ENCODE measurements at places on chromosomes 3 and 15.

- DNase-seq, result no peak
Observed at GRCh38 chr15:29465816-29466215, 196.2 kb upstream of the NSMCE3 start.

DNA sequence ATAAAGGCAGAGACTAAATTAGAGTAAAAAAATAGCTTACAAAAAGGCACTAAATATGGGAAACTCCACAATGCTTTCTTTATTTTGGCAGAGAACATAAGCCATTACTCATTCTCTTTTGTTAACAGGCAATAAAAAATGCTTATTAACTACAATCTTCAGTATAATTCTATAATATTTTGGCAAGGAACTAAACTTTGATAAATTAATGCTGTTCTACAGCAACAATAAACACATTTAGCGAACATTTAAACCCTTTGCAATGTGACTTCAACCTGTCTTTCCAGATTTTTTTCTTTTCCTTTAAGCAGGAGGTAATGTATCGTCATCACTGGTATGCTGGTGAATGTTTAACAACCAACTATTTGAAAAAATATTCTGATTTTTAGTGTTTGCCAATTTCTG is 42.2 kb upstream of the POU1F1 start:
- no peak for DNase-seq

- DNase-seq, result no peak
Observed at GRCh38 chr3:24450160-24450907, 44.3 kb downstream of the THRB start.

GRCh38 chr3:133477487-133477886 is 77.6 kb downstream of the BFSP2 start:
- DNase-seq, result no peak

DNA sequence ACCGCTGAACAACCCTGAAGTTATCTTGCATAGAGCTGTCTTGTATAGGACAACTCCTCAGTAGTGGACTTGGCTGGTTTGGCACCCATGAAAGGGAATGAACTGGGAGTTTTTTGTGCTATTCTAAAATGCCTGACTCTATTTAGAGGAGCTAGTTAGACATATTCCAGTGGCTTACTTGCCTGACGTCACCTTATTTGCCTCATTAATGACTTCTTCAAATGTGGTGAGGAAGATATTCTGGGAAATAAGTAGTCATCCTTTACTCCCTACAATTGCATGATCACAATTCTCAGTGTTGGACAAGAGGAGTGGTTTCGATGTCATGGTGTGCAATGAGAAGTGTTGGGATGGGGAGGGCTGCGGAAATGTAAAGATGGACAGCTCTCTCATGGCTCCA is 509.2 kb upstream of the MDFIC2 start:
- no peak for DNase-seq

- DNase-seq, result no peak
Observed at GRCh38 chr3:195227871-195228270, 43.1 kb downstream of the XXYLT1 start.

- peak; percentile 69 for DNase-seq
Observed at GRCh38 chr15:40282147-40282868, 556 bp downstream of the ANKRD63 start.

DNA sequence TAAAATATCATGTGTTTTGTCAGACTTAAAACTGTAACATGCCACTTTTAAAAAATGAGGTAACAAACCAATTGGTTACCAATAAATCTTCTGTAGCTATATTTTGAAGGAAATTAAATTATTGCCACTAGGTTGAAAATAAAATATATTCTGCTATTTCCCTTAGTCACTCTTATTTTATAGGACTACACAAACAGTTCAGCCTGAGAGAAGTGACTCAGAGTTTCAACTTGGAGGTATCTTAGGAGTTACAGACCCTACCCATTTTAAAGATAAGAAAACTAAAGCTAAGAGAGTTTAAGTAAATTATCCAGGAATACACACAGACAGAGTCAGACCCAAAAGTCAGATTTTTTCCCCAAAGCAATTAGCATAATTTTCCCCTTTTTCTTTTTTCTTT is 65.1 kb downstream of the PIK3CB start:
- DNase-seq, result no peak

DNA sequence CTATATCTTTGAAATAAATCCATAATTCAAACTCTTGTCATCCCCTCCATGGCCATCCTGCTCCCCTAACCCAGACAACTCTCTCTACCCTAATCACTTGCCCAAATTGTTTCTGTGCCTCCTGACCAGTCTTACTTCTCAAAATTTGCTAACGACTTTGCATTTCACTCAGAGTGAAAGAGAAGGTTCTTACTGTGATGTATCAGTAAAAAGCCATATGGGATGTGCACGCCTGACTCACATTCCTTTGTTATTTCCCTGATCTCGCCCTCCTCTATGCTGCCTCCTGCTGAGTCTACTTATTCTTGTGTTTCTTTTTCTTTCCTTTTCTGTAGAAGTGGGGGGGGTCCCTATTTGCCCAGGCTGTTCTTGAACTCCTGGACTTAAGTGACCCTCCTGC is 487.2 kb upstream of the FRG2C start:
- no peak for DNase-seq

GRCh38 chr15:37888356-37888755 is 46.1 kb upstream of the TMCO5A start:
- no peak for DNase-seq

GRCh38 chr3:161770484-161771386 is 274.1 kb downstream of the OTOL1 start:
- DNase-seq, result no peak

DNA sequence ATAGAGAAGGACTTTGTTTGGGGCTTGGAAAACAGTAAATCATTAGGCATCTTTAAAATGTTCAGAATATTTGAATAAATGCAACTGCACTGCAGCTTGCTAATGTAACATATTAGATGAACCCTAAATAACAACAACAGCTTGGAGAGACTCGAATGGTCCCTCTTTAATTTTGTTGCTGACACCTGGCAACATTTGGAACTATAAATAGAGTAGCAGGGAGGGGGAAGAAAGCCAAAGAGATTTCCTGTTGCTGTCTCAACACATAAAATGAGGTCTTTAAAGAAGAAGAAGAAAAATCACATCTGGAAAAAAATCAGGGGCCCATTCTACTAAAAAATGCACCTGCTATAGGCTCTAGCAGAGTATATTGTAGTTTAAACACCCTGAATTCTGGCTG is 49.9 kb upstream of the DPPA4 start:
- DNase-seq, result no peak

- no peak for DNase-seq
Observed at GRCh38 chr15:56056626-56057025, 63.2 kb upstream of the NEDD4 start.

DNA sequence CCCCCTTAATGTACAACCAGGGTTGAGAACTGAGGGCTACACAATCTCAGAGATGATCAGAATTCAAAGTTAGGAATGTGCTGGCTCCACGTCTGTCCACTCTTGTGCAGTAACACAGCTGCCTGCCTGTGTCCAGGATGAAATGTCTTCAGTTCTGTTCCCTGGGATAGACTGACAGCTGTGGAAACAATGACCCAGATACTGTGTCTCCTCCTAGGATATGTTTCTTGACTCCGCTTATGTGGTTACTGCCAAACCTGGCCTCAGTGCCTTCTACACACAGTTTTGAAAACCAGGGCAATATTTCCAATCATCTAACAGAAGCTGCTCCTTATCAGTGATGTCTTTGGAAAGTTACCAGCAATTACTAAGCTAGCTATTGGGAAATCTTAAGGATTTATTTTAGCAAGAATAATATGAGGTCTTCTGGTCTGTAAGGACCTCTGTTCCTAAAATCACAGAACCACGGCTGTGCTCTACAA is 67.6 kb downstream of the NOX5 start:
- DNase-seq, result no peak

- DNase-seq, result peak; percentile 3
Observed at GRCh38 chr3:42713747-42714146, 11.1 kb upstream of the HHATL start.

- no peak for DNase-seq
Observed at GRCh38 chr15:38038659-38039442, 104.4 kb downstream of the TMCO5A start.

GRCh38 chr3:172707967-172708366 is 2.9 kb downstream of the NCEH1 start:
- no peak for DNase-seq

GRCh38 chr3:140972833-140973232 is 31.2 kb downstream of the SLC25A36 start:
- no peak for DNase-seq

DNA sequence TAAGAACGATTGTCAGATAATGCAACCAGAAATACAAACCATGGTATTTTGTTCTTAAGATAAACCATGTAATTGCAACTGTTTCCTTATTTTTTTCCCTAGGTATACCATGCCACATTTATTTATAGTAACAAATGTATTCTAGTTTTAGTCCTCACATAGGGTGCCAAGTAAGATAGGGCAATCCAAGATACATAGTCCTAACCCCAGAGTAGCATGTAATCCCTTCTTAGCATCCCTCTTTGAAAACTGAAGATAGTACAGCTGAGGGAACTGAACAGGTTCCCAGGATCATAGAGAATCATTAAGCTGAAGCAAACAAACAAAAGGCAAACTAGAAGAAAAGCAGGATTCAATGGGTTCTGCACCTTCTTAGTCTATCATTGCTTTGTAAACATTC is 24.8 kb downstream of the TRNT1 start:
- no peak for DNase-seq

DNA sequence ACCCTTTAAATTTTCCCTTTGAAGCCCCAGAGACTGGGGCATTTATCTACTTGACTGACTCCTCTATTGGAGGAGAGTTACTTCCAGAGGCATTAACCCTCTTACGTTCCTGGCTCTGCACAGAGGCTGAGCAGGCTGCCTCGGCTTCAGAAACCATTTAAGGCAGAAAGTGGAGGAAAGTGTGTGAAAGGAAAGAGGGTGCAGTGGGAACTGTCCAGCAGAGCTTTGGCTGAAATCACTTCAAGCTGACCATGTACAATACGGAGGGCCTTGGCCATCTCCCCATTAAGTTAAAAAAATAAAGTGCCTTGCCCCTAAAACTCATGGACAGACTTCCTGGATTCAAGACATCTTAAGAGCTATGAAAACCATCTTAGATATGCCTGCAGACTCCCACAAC is 238.7 kb downstream of the SV2B start:
- DNase-seq, result no peak

DNA sequence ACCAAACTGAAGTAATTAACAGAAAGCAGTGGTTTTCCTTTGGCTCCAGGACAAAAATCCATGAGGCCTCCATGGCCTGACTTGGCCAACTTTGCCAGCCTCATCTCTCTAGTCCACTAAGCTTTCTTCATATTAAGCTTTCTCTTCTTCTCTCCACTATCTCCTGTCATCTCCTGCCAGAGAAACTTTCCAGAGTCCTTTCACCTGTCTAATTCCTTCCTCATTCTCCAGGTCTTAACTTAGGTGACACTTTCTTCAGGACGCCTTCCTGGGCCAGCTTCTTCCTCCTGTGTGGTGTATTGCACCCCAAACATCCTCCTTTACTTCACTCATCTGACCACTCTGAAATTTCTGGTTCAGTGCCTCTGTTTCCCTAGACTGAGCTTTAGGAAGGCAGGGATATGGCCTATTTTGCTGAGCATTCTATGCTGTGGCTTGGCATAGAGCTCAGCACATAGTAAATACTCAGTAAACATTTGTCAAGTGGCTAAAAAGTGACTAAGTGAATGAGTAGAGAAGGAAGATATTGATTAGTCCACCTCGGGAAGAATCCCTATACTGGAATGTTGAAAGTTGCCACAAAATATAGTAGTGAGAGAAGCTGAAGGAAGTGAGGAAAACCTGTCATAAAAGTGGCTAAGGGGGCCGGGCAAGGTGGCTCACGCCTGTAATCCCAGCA is 34.6 kb upstream of the IGF2BP2 start:
- DNase-seq, result no peak

DNA sequence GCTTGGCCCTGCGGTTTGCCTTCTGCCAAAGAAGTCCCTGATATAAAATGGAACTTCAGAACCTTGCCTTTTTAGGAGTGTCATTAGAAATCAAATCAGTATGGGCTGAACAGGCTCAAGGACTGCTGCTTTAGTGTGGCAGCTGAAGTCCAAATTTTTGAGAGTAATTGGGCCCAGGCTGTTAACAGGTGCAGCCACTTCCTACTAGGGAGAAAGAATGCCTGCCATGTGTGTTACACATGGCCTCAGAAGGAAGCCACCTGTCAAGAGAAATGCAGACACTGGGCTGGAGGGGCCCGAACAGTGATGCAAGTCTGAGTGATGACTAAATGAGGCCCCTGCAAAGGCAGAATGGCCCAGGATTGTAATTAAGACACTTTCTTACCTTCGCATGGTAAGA is 786.7 kb upstream of the CFAP20DC start:
- DNase-seq, result no peak

DNA sequence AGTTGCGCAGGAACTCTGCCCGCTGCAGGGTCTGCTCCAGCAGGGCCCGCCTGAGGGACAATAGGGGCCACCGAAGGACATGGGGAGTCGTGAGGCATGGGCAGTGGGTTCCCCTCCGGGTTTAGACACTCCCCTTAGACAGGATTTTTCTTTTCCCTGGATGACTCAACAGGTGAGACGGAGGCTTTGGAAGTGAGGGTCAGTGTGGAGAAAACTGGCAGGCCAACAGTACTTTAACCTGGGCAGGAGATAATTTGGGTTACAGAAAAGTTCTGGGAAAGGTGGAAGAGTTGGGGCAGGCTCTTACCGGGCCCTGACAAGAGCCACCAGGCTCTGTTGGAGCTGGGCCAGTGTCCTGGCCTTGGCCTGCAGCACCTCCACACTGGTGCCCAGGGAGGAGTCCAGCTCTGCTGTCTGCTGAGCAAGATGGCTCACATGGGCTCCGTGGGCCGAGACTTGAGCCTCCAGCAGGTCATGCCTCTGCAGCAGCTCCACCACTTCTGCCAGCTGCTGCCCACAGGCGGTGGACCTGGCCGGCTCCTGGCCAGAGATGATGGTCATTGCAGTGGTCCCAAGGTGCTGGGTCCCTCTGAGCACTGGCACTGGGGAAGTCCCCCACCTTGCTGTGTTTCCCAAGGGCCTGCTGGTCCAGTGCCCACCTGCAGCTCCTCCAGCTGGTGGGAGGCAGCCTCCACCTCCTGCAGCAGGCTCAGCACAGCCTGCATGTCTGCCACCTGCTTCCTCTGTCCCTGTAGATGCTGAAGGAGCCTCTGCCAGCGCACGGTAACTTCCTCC is 11.0 kb downstream of the SPTBN5 start:
- no peak for DNase-seq

GRCh38 chr15:100596792-100597191 is 5.2 kb downstream of the LINS1 start:
- no peak for DNase-seq

GRCh38 chr3:133828576-133829309 is 23.1 kb downstream of the SRPRB start:
- DNase-seq, result no peak

- DNase-seq, result peak; percentile 54
Observed at GRCh38 chr15:67433495-67434099, 87.3 kb upstream of the C15orf61 start.

- DNase-seq, result no peak
Observed at GRCh38 chr3:115520241-115520640, 103.1 kb upstream of the GAP43 start.

- DNase-seq, result no peak
Observed at GRCh38 chr3:45677033-45677446, 12.2 kb upstream of the SACM1L start.

- no peak for DNase-seq
Observed at GRCh38 chr3:63070476-63070810, 195.2 kb upstream of the CADPS start.

- no peak for DNase-seq
Observed at GRCh38 chr15:55588815-55589115, 620 bp upstream of the PYGO1 start.

- no peak for DNase-seq
Observed at GRCh38 chr3:24390169-24391130, 104.2 kb downstream of the THRB start.

GRCh38 chr3:126936853-126937425 is 46.0 kb upstream of the PLXNA1 start:
- DNase-seq, result no peak

- DNase-seq, result no peak
Observed at GRCh38 chr3:178451799-178452198, 84.4 kb upstream of the KCNMB2 start.

Measured in WERI-Rb-1 (cell line).